OCI-LY7 (cell line): ENCODE measurements at places on chromosomes 1 and 21.

DNA sequence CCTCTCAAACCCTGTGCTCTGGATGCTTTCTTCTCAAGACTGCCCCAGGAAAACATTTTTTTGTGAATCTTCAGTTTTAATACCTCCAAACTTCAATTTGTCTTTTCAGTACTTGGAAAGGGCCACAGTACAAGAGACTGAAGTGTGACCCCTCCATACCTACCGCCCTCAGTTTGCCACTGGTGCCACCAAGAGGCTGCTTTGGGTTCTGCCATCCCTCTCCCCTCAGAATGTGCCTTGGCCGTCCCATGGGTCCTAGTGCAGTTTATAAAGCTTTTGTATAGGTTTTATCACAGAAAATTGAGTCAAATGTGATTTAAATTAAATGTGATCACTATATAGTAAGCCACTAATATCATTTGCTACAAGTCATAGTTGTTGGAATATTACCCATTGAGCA lies 60.8 kb upstream of the PGD start:
- DNase-seq = peak; percentile 59

- no peak for DNase-seq
Measured at GRCh38 chr1:166813508-166814223, 25.6 kb upstream of the POGK start.

- no peak for DNase-seq
Measured at GRCh38 chr1:44135886-44136285, 5.5 kb downstream of the KLF18 start.

DNA sequence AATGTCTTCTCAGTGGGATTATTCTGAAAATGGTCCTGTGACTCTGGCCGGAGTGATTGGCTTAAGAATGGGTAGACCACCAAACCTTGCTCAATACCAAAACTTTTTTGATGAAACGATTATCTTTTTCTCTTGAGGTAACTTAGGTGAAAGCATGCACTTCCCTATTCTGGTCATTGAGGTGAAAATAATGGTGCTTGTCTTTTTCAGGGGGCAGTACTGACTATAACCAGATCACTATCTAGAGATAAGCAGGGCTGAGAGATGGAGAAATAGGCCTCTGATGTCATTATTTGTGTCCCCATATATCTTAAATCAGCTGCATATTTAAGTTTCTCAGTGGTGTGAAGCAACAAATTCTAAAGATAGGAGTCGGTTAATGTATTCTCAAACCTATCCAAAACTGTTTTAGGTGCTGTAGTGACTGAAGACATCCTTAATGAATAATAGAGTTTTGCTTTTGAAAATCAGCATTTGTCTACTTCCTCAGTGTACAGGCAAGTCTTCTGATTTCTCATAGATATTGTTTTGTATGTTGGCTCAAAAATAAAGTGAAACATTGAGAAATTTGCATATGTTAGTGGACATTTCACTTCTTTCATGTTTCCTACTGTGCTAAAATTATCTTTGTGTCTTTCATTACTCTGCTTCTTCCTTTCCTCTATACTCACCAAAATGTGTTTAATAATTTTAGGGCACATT lies 735.3 kb upstream of the ADGRL4 start:
- DNase-seq = peak; percentile 5

GRCh38 chr1:55052221-55053142 lies 13.1 kb downstream of the PCSK9 start:
- no peak for DNase-seq

- DNase-seq = peak; percentile 34
Measured at GRCh38 chr1:80656014-80656636, 1144.6 kb upstream of the ADGRL2 start.

GRCh38 chr1:227937838-227938145 lies 9.9 kb downstream of the WNT9A start:
- no peak for DNase-seq

DNA sequence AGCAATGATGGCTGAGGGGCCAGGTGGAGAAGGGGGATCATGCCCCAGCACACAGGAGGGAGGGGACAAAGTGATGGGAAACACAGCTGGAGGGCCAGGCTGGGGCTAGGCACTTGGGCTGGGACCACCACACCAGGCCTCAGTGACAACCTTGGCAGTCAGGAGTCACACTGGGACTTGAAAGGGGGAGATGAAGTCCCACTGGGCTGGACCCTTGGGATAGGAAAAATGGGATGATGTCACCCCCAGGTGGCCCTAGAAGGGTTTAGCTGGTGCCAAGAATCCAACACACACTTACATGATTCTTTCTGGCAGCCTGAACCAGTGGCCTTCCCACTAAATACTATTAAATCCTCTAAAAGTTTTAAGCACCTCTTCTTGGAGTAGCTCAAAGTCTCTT lies 17.1 kb downstream of the ZBTB17 start:
- no peak for DNase-seq
